ENCODE measurements at places on chromosomes 7 and 10.

- no peak for DNase-seq
These were observed 55.2 kb downstream of the TACC2 start for GRCh38 chr10:122044045-122044661.

- no peak for DNase-seq
These were observed 258.4 kb upstream of the CACNA2D1 start for GRCh38 chr7:82701949-82702348.

GRCh38 chr7:70779321-70779720 lies 352.6 kb upstream of the GALNT17 start:
- DNase-seq: no peak

GRCh38 chr7:45071528-45071927 lies 17.2 kb downstream of the NACAD start:
- DNase-seq: peak; percentile 31

DNA sequence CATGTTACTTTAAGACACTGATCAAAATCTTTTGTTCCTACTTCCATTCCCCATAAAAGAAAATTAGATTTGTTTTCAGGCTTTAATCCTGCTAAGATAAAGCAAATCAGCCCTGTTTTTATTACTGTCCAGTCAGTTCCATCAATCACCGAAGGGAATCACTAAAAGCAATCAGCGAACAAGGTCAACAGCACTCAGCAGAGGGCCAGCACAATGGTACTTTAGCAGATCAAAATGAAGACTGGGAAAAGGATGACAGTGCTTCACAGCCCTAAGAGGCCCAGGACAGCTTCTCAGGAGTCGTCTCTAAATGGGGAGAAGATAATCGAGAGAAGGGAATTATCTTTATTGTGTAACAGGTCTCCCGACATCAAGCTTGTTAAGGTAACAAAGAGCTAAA lies 32.7 kb downstream of the SEM1 start:
- no peak for DNase-seq
